ENCODE measurements at places on chromosomes 1 and 21.

DNA sequence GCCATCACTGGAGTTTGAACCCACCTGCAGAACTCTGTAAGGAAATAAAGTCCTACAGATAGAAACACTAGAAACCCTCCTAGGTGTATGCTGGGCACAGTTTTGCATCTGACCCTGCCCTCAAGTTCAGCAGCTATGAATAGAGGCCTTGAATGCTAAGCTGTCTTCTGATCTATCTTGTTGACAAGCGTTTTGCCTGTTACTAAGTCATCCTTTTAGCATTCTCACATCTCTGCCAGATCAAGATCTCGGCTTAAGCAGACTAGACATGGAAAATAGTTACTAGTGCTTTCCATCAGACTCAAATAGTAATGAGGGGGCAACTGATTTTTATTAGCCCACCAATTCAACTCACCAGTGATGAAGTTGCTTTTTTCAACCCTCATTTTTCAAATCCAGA lies 10.5 kb downstream of the TBX15 start:
- no peak for DNase-seq

DNA sequence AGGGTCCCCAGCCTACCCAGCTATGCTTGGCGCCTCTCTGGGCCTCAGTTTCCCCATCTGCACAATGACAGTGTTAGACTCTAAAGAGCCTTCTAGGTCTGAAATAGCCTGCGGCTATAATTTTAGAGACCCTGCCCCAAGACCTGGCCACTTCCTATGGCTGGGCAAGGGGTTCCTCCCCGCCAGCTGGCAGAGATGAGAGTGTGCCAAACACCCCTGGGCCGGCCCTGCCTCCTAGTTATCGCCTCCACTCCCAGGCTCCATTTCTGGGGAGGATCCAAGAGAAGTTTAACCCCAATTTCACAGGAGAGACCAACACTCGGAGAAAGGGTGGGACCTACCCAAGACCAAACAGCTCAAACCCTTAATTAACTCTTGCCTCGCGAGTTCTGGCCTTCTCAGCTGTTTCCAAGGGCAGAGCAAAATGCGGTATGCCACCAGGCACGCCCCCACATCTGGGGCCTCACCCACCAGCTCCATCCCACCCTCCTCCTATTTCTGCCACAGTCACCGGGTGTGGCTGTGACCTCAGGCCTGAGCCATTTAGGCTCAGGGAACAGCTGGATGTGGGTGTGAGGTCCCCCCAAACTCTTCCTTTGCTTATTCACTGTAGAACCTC lies 35.7 kb downstream of the TTC39A start:
- no peak for DNase-seq

- no peak for DNase-seq
Observed at GRCh38 chr1:108149796-108150467, 50.2 kb downstream of the SLC25A24 start.

DNA sequence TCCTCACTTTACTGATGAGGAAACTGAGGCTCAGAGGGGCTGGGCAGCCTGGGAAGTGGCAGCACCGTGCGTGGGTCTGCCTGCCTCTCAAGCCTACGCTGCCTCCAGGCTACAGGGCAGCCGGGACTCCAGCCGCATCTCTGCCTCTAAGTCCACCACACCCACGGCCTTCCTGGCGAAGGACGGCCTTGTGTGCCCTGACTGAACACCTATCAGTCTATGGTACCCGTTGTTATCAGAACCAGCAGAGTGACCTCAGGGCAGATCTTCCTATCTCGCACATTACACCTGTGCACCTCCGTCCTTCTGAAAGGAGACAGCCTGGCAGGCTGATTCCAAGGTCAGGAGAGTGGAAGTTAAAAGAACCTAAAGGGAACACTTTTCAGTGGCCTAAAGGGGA lies 35.7 kb upstream of the SLC30A1 start:
- no peak for DNase-seq

- DNase-seq: peak; percentile 36
Observed at GRCh38 chr1:154772606-154773506, 97.2 kb downstream of the KCNN3 start.

DNA sequence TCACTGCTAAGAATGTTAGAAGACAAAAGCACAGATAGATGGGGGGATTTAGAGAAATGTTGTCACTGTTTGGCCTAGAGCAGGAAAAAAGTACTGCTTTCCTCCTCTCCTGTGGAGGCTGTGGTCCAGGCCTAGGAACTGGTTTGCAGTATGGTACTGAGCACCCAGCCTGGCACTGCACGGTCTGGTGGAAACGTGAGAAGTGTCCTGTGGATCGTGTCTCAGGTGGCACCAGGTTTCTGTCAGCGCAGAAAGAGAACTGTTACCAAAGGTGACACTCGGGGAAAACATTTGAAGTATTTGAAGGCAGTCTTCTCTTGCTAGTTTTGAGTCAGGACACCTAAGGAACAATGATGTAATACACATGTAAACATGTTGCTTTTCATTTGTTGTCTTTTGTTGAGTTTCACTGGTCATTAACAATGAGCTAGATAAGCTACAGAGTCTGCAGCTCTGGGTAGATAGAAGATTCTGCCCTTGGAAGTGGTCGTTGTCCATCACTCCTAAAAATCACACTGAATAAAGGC lies 63.0 kb downstream of the B3GALNT2 start:
- no peak for DNase-seq

GRCh38 chr1:60425528-60425927 lies 352.0 kb upstream of the C1orf87 start:
- no peak for DNase-seq

DNA sequence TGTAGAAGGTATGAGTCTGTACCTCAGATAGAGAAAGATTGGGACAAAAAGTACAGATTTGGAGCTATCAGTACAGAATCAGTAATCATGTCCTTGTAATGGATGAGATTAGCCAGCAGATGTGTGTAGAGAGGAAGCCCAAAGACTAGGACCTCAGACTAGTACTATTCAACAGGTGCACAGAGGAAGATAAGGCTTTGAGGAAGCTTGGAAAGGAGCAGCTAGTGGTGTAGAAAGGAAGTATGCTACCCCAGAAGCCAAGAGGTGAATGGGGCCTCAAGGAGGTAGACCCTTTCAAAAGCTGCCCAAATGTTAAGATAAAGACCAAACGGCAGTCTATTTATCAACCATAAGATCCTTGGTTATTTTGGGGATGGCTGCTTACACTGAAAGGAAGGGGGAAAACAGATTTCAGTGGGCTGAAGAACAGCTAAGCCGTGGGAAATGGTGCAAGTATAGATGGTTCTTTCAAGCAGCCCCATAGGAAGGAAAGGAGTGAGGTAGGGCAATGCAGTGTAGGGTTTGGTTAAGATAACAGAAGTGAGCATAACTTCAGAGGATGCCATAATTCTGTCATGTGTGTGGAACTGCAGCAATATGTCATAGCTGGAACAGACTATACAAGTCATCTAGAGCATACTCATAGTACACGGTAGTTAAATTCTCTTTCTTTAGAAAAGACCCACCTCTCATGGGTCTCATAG lies 221.7 kb downstream of the HHIPL2 start:
- DNase-seq: no peak

DNA sequence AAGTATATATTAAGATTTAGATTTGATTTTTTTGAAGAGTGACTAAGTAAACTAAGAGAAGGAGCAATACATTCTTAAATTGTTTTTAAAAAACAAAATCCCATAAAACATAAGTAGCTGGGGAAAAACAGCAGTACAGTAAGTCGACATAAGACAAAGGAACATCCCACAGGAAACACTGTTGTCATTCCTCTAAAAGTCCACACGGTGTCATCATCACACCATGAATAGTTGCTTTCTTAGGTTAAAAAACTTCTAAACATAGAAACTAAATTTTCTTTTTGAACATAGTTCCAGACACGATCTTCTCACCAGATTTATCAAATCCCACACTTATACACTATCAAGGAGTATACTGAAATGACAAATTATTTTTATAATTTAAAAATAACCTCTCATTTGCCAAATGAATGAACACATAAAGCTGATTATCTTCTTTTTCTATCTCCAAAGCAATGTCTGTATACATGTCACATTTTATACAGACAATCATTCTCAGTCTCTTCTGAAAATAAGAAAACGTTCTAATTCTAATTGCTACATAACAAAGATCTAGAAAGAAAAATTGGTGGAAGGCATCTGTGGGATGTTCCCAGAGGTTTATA lies 15.8 kb downstream of the ODF2L start:
- no peak for DNase-seq

Measured in stimulated activated CD4-positive, alpha-beta T cell treated with anti-CD3 and anti-CD28 coated beads, Interleukin-4, amount 100 ng/mL, for 1 hour (primary cell).